Left kidney (tissue), 8 donors: ENCODE measurements at places on chromosomes 1 and 21. TPM values are rescaled to one million over a fixed set of nuclear protein-coding genes. Genes with fewer than 3 reads are reported as not detected.
A peak's percentile ranks its signal among the peaks of the same experiment; 100 is the strongest.

DNA sequence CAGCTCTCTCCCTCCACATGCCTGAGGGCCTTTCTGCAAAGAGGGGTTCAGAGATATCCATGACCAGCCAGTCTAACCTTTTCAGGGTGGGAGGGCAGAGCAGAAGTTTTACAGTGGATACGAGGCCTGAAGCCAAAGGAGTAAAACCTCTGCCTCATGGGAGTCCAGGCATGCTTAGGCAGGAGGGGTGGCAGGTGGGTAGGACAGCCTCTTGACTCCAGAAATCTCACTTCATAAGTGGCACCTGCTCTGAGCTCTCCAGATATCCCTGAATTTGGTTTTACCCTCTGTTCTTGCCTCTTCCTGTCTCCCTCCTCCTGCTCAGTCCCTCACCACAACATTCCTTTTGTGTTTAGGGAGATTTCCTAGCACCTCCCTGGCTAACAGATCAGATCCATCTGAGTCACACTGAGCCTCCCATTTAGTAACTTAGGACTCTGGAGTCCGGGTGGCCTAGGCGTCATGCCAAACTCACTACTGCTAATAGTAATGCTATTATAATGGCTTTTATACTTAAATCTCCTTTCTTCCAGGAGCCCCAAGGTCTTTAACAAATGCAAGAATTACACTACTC lies 201.0 kb downstream of the HS2ST1 start:
- no peak for DNase-seq

PERM1 gene
- 0.12 TPM for polyA plus RNA-seq

- DNase-seq, result no peak
These were observed 61.3 kb downstream of the TRIM11 start for GRCh38 chr1:228345201-228345930.

HMGN2 gene
- polyA plus RNA-seq, result 1,264 TPM

- DNase-seq, result no peak
These were observed 65.5 kb downstream of the RNF187 start for GRCh38 chr1:228552596-228553176.

DNA sequence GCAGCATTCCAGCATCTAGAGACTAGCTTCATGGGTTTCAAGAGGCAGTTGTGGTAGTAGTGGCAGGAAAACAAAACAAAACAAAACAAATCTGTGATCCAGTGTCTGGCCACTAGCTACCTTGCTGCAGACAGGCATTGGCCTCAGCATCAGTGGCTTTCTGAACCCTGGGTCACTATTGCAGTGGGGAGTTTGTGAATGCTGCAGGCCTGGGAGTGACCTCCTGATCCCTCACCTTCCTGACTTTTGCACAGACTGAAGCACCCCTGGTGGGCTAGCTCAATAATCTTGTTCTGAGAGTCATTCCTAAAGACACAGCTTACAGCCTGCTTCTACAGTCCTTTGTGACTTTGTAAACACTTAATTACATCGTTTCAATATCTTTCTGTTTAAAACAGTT lies 24.9 kb upstream of the APCS start:
- DNase-seq, result no peak

ORC1 gene
- polyA plus RNA-seq, result 10.4 TPM

NPHS2 gene
- 420 TPM for polyA plus RNA-seq

CD53 gene
- 5.6 TPM for polyA plus RNA-seq

GRCh38 chr1:247360991-247361731 lies 29.5 kb upstream of the ZNF496 start:
- DNase-seq, result no peak

DNA sequence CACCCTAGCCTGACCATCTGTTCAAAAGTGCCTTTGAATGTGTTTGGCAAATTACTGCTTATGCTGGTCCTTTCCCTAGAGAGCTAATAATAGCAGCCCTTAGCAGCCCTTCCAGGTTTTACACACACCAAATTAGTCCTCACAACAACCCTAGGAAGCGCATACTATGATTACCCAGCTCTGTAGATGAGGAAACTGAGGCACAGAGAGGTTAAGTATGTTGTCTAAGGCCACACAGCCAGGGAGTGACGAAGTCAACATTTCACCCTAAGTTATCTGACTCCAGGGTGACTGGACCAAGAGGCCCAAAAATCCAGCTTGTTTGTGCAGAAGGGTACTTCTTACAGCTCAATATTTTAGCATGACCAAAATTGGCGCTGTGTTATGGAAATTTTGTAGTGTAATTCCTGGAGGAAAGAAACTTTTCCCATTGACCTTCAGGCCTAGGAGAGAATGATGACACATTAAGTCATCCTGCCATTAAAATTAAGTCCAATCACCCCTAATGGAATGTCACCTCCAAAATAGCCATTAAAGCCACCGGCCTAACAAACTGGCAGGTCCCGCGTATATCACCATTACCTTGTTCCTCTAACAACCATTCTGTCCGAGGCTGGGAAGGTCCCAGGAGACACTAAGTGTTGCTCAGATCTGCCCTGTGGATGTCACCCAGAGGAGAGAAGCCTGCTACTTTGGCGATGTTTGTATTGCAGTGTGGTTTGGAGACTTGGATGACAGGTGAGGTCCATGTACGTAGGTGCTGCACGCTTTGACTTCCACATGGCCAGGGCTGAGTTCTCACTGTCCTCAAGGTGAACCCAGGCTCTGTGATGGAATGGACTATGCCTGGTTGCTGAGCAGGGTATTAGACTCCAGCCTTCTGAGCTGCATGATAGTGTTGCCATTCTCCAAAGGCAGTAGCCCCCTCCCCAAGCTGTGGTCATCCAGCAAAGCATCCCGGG lies 258.3 kb downstream of the TOMM20 start:
- DNase-seq, result no peak

PDC gene
- 0.35 TPM for polyA plus RNA-seq

GRCh38 chr1:26844424-26845196 lies 18.1 kb downstream of the ZDHHC18 start:
- DNase-seq, result no peak

DNA sequence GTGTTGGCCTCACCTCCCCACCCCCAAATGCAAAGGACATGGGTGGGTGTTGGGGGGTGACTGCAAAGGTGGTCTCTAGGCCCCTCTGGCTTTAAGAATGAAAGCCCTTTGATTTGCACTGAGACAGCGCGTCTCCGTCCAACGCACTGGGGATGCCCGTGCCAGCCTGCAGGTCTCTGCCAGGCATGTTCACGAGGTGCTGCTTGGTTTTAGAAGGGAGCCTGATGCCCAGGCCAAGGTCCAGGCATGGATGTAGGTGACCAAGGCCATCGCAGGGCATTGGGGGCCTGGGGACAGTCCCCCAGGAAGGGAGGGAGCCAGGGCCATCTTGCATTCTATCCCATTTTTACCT lies 363.6 kb upstream of the VAMP3 start:
- no peak for DNase-seq

DNA sequence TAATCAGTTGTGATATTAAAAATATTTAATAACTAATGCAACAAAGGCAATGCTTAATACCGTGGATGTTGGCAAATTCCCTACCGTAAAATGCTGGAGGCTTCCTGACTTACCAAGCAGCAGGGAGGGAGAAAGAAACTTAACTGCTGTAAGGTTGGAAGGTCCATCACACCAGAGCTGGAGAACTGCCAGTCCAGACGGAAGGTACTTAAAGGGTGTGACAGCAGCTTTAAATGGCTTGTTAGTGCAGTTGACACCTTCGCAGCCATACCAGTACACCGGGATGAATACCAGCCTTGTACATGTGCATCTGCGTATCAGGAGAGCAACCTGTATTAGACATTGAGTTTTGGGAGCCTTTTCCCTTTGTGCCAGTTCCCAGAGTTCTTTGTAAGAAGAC lies 269.5 kb upstream of the NCAM2 start:
- no peak for DNase-seq

SPRR4 gene
- polyA plus RNA-seq, result not detected

RPS6KA1 gene
- polyA plus RNA-seq, result 22.1 TPM

- DNase-seq, result no peak
These were observed 2.6 kb downstream of the PADI1 start for GRCh38 chr1:17207540-17207939.

DNA sequence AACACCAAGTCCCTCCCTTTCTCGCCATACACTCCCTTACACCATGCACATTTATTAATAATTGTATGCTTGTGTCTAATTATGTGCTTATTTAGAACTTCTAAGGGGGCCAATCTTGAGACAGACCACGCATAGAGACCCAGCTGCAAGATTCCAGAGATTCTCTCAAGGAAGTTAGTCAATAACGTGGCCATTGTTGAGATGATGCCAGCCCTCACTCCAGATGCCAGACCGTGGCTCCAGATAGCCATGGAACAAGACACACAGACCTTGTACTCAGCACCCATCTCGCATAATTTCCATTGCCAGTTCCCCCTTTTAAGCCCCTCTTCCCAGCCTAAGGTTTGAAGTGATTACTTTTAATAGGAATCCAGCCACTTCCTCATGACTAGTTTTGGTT lies 62.4 kb downstream of the DIRAS3 start:
- no peak for DNase-seq

- no peak for DNase-seq
These were observed 9.1 kb upstream of the MTFR1L start for GRCh38 chr1:25810341-25811299.

DNA sequence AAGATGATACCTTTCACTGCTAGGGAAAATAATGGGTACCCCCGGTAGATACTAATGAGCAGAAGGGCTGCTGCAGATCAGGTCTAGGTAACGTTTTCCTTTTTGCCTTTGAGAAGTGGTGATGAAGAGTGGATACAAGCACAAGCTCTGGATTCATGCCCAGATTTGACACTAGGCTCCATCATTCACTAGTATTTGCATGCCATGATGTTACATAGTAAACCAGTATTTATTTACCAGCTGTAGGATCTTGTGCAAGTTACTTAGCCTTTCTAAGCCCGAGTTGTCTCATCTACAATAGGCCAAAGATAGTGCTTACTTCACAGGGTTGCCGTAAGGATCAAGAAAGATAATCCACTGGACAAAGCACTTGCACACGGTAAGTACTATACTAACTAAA lies 14.2 kb downstream of the PTPN14 start:
- no peak for DNase-seq

DNA sequence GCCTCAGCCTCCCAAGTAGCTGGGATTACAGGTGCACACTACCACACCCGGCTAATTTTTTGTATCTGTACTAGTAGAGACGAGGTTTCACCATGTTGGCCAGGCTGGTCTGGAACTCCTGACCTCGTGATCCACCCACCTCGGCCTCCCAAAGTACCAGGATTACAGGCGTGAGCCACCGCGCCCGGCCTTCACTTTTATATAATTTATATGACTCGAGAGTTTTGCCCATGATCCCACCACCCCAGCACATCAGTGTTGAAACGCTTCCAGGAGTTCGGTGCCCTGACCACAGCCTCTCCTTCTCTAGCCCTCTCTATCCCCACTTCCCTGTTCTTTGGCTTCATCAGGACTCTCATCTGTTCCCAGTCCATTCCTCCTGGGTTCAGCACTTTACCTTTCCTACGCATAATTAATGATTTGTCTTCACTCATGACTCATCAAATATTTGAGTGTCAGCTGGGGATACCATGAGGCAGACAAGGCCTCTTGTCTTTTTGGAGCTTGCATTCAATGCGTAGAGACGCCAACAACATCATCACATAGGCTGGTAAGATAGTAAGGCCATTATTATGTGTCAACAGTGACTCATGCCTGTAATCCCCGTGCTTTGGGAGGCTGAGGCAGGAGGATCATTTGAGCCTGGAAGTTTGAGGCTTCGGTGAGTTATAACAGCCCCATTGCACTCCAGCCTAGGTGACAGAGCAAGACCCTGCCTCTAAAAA lies 1.4 kb downstream of the PMF1 start:
- DNase-seq, result no peak

C1orf122 gene
- polyA plus RNA-seq, result 20.2 TPM

DNA sequence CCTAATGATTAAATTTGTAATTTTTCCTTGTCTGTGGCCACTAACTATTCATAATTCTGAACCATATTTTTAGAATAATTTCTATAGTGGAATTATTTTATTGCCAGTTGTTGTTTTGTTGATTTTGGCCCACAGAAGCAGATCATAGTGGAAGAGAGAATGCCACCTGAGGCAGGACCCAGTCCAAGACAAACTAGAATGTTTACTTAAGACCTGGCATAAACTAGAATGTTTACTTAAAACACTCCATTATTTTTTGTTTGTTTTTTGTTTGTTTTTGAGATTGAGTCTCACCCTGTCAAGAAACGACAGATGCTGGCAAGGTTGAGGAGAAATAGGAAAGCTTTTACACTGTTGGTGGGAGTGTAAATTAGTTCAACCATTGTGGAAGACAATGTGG lies 310.2 kb downstream of the MRPL39 start:
- no peak for DNase-seq

- peak; percentile 74 for DNase-seq
These were observed 2.6 kb upstream of the CREG1 start for GRCh38 chr1:167555971-167556714.

DNA sequence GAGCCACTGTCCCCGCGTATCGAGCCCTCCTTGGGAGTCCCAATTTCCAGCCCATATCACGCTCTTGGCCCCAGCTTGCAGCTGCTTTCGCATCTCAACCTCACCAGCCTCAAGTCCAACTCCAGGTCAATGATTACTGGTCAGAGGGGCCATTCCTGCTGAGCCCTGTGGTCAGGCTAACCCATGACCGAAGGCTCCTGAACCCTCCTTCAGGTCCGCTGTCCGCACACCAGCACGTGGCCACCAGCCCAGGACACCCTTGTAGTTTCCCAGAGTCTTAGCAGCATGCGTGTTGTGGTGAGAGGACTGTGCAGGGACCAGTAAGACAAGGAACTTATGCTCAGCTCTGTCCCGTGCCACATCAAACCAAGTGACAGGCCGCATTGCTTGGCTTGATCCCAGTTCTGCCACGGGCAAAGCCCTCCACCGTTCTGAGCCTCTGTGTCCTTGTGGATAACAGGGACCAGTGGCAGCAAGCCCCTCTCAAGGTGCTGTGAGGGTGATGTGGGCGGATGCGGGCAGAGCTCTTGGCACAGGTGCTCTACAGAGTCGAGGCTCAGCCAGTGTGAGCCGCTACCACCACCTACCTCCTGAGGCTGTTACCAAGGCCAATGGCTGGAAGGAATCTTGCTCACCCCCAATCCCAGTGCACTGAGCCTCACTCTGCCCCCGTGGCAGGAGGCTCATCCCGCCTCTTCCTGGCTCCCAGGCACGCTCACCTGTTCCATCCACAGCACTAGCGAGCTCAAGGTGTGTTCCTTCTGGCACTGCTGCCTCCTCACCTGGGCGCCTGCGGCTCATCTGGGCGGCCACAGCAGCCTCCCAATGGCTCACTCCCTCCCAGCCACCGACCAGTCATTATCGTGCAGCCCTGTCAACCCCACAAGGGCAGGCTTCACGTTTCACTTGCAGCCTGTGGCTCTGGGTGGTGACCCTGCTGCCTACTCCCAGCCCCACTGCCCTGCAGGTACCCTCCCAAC lies 20.4 kb downstream of the KRTAP10-1 start:
- no peak for DNase-seq

DNA sequence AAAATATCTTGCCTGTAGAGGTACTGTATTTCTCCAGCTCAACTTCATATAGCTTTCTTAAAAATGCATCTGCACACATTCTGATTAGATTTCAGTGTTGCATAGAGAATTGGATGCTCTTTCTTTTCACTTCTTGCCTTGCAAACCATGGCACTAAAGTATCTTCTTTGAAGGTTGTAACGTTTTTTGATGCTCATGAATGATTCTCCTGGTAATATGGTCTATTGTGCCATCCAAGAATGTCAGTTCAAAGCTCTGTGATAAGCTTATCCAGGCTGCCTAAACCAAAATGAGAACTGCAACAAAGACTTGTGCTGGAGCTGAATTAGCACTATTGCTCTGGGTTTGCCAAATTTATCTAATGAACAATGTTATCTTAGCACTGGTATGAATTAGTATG lies 1.9 kb downstream of the SGIP1 start:
- no peak for DNase-seq
